ENCODE measurements at places on chromosomes 2 and 18.

GRCh38 chr2:126586317-126586716 is 69.6 kb upstream of the GYPC start:
- DNase-seq = no peak

DNA sequence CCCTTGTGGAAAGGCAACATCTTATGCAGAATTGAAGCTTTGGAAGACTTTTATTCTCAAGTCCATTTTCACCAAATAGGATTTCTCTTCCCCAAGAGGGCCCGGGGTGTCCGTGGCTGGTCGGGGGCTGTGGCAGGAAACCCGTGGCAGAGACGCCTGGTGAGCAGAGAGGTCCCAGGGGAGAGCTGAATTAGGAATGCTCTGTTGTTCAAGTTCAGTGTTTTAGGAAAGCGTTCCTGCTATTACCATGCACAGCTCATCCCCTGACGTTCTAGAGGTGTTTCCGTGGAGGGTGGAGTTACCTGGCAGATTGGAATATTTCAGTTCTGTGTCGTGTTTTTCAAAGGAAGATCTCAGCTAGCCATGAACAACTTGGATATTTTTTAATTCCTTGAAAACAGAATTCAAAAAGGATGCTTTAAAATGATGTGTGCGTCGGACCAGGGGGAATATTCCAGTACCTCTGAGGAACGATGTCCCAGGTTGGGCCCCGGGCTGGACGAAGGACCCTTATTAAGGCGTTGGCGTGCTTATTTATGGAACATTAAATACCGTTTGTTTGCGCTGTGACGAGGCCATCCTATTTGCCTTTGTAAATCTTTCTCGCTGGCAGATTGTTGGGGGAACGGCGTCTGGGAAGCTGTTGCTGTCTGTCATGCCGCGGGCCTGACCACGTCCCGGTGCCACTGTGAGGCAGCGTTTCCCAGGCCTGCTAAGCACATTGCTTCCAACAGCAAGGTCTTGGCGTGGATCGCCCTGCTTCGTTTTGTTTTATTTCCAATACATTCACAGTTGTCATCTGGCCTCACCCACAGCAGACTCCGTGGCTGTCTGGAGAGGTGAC is 8.2 kb downstream of the NFATC1 start:
- DNase-seq = no peak

GRCh38 chr2:162490052-162490717 is 146.3 kb downstream of the GCA start:
- no peak for DNase-seq

DNA sequence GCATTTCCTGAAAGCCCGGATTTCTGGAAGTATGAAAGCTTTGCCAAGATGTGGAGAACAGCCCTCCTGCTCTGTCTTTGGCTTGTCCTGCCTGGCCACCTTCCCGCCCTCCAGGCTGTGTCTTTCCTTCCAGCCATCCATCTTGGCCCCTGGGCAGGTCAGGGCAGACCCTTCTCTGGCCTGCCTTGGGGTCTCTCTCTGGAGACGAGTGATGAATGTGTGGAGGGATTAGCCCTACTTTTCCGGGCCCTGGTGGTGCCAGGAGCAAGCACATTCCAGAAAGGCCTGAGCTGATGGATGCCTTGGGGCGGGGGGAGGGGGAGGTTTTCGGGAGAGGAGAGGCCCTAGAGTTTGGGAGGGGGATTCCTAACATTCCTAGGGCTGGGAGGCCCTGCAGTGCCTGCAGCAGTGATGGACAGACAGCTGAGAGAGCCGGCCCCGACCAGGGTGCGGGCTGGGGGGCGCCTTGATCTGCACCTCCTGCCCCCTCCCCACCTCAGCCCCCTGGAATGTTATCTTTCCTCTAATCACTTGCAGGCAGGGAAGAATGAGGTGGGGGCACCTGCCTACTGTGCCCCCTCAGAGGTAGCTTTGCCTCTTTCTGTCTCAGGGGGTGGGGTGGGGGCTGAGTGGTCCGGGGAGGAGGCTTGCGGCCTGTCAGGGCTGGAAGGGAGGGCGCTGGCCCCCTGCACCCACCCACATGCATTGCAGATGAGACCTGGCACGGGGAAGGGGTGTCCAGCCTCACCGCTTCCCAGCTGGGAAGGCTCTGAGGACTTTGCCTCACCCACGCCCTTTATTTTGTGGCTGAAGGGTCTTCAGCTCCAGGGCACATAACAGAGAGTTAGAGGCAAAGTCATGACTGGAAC is 156.2 kb downstream of the DDX1 start:
- DNase-seq = no peak

DNA sequence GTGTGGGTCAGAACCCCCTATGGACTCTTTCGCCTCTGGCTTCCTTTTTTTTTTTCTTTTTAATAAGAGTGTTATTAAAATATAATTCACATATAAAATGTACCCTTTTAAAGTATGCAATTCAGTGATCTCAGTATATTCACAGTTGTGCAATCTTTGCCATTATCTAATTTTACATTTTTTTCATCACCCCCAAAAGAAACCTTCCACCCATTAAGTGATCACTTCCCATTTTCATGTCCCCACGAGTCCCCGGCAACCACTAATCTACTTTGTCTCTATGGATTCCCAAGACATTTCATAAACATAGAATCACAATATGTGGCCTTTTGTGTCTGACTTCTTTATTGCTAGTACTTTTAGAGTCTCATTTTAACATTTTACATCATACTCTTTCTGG is 38.7 kb upstream of the ANXA4 start:
- no peak for DNase-seq

DNA sequence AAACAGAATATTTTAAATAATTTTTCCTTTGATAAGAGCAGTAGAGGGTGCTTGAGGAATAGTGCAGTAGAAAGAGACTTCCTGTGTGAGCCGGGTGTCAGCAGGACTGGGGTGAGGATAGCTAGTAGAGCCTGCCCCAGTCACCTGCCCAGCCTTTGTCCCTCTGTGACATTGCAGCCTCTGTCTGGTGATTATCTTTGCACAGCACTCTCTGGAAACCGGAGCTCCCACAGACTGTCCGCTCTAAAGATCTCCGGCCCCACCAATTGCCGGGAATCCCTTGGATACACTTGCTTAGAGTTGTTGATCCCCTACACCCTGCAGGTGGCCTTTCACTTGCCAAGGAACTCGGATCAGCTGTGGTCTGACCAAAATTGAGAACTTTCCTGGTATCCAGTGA is 1081.3 kb upstream of the TMEFF2 start:
- DNase-seq = no peak

GRCh38 chr2:128732976-128733431 is 414.3 kb upstream of the HS6ST1 start:
- DNase-seq = no peak

GRCh38 chr2:225233234-225233633 is 166.3 kb upstream of the NYAP2 start:
- no peak for DNase-seq

Measured in stimulated activated CD8-positive, alpha-beta memory T cell treated with anti-CD3 and anti-CD28 coated beads, Interleukin-15, amount 100 ng/mL, for 4 hours (primary cell).